GM19239 (cell line): ENCODE measurements at places on chromosomes 1 and 21.

DNA sequence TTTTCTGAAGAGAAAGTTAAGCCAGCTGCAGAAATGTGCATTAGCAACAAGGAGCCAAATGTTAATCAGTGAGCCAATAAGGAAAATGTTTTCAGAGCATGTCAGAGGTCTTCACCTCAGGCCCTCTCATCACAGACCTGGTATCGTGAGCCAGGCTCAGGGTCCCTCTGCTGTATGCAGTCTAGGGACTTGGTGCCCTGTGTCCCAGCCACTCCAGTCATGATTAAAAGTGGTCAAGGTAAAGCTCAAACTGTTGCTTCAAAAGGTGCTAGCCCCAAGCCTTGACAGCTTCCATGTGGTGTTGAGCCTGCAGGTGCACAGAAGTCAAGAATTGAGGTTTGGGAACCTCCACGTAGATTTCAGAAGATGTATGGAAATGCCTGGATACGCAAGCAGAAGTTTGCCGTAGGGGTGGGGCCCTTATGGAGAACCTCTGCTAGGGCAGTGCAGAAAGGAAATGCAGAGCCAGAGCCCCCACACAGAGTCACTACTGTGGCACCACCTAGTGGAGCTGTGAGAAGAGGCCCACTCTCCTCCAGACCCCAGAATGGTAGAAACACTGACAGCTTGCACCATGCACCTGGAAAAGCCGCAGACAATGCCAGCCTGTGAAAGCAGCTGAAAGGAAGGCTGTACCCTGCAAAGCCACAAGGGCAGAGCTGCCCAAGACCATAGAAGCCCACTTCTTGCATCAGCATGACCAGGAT is 1128.7 kb downstream of the AMY1C start:
- DNase-seq, result no peak

DNA sequence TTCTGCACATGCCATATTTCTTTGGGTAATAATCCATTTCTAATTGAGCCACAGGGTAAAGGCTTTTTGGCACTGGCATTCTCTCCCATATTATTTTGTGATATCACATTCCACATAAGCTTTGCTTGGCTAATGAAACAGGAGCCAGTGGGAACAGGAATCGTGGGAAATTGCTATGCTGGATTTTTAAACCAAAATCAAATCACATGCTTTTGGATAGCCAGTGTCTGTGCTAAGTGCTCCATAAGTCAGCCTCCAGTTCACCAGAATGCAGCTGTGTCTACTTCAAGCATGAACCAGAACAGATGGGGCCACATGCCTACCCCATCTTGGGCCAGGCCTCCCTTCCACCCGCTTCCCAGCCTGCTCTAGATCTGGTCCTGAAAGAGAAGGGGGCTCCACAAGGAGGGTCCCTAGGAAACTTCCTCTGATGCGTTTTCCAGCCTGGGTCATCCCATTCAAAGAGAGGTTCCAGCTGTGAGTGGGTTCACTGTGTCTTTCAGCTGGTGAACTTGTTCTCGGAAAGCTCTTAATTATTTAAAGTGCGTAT is 131.2 kb upstream of the COA6 start:
- no peak for DNase-seq

DNA sequence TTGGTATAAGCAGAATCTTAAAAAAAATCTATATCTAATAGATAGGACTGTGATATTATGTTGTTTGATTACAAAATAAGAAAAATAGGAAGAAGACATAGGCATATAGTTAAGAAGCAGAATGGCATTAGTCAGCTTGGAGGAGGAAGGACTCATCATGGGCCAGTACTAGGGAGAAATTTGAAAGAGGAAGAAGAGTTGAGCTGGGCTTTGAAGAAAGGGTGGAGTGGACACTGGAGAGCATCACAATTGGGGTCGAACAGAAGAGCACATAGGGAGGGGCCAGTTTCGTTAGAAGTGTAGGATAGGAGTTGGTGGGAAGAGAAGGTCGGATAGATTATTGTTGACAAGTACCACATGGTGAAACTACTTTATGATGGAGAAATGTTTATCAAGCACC is 129.3 kb downstream of the CACHD1 start:
- no peak for DNase-seq

DNA sequence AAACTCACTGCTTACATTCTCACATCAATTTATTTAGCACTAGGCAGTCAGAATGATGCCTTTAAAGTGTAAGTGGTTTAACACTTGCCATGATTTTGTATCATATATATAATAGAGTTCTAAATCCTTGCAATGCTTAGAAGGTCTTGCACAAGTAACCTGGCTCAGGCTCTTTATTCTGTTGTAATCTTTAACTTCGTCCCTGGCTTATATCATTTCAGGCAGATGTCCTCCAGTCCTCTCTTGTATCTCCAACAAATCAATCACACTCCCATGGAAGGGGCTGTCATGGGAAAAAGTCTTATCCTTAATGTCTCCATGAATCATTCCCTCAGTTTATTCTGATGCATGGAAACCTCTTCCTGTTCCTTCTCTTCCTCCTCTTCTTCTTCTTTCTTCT is 841.6 kb upstream of the B3GALT2 start:
- DNase-seq, result no peak

DNA sequence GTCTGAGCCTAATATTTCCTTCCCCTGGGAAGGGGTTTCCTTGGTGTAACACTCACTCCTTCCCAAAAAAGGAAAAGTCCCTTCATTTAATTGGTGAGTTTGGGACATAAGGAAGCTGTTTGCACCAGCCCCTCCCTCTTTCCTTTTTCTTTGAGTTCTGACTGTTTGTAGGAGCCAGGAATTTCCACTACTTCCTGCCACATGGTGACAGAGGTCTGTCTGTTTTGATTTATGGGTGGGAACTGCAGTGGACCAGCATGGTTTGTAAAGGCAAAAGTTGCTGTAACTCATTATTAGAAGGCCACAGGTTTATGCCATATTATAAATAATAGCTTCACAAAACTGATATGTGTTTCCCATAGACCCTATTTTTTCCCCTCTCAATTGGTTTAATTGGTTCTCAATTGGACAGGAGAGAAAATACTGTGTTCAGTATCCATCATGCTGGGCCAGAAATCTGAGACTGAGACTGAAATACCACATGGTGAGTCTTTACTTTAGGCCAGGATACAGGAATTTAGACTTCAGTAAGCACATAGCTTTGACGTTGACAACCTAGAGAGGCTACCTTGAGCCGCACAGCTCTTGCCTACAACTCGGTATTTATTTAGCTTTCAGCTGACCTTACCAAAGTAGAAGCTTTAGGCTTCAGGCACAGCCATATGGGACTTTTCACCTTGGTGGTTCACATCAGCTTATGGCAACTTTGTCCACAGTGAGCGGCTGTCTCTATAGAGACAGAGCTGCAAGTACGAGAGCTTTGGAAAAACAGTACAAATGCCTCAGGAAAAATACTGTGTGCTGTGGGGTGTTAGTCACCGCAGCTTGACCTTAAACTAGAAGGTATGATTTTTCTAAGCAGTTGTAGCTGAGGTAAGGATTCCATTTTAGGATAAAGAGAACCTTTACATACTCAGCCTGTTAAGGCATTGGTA is 40.0 kb upstream of the RGS7 start:
- no peak for DNase-seq

DNA sequence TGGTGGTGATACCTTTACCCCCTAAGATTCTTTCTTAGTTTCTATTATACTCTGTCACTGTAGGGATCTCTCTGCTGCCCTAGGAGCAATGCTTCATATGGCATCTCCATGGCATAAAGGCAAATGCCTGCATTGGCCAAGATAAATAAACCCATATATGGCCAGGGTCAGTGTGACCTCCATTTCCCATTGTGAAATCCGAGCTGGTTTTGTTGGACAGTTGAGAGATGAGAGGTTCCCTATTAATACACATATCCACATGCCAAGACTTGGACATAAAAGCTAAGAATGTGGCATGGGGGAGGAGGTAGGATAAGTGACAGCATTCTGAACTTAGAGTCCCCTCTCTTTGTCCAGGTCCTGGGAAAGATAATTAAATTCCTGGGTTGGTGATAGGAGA is 1.4 kb downstream of the TPM3 start:
- no peak for DNase-seq

DNA sequence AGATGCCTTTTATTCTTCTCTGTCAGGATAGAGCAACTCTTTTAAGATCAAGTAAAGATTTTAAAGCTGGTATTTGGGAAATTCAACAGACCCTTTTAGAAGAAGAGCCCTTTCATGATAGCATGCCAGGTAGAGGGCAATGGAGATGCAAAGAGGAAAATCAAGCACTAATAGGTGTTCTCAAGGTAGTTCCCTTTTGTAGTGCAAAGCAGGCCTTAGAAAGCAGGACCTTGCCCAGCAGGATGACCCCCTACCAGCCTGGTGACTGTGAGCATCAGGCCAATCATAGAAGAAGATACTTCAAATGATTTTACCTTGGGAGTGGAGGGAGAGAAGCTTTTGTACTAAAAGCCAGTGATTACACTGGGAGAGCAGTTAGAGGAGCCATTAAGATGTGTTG is 381.4 kb upstream of the ZRANB2 start:
- no peak for DNase-seq

DNA sequence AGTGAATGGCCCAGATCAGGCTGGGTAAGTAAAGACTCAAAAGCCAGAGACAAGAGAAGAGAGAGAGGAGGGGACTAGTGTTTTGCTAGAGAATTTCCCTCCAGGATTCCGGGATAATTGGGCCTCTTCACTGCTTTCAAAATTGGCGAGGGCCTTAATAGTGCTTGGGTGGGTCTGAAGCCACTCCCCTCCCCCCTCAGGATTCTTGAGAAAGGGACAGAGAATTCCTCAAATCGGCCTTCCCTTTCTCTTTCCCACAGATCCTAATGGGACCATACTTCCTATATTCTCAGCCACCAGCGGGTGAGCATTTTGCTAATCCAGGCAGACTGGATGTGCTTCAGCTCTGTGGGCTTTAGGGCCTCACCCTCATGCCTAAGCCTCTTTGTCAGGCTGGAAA is 11.9 kb downstream of the SFN start:
- DNase-seq, result no peak

- no peak for DNase-seq
Observed at GRCh38 chr1:66206563-66207144, 327.3 kb upstream of the SGIP1 start.

DNA sequence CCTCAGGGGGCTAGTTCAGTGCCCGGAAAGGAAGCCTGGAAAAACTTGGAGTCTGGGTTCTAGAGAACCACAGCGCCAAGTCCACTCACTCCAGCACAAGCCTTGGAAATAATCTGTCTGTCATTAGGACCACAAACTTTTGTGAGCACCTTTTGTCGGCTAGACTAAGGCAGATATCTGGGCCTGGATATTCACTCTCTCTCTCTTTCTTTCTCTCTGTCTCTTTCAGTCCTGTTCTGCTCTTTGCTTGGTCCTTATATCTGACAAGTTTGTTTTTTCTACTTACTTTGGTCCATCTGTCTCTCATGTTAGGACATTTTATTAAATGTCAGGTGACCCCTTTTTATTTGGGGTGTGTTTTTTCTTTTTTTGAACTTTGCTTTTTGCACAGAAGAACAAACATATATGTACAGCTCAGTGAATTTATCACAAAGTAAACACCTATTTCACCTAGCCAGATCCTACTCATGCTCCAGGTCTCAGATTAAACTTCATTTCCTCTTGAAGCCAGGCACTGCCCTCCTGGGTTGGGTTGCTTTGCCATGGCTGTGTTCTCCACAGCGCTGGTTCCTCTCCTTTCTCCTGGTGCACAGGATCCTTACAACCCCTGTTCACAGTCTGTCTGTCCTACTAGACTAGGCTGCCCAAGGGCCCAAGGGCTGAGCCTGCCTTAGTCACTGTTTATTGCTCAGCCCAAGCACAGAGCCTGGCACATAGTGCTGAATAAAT is 40.8 kb downstream of the TCEANC2 start:
- DNase-seq, result no peak

- DNase-seq, result no peak
Observed at GRCh38 chr1:204376465-204376864, 16.7 kb upstream of the PLEKHA6 start.

GRCh38 chr1:100862591-100862990 is 32.1 kb downstream of the EXTL2 start:
- no peak for DNase-seq

GRCh38 chr21:29091033-29091432 is 17.6 kb upstream of the CCT8 start:
- no peak for DNase-seq

DNA sequence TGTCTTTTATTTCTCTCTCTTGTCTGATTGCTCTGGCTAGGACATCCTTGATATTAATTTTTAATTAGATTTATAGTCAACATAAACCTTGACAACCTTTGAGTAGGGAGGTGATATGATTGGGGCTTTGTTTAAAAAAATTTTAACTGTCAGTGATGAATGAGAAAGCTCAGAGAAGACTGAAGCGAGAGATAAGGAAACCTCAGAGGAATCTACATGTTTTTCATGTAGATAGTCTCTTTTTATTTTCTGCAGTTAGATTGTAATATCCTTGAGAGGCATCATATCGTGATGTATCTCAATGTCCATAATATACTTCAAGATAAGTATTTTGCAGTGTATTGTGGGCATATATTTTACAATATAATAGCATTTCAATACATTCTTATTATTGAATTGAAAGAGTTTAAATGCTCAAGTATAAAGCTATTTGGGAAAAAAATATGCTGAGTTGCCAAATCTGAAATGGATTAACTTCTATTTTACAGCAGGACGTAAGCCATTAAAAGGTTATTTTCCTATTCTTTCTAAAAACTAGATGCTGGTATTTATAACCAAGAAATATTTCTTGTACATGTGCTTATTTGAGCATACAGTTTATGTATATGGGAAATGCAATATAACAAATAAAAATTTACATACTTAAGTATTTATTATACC is 802.4 kb upstream of the ADGRL4 start:
- no peak for DNase-seq

DNA sequence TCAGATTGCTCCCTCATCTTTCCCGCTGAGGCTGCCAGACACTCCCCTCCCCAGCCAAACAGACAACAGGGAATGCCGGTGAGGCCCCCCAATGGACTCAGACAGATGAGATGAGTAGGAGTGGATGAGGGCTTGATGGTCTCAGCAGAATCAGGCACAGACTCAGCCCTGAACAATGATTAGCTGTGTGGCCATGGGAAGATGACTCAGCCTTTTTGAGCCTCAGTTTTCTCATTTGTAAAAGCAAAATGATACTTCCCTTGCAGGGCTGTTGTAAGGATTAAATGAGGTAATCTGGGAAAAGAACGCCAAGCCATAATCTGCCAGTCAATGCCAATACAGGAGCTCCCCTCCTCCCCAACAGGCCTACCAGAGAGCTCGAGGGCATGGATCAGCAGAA is 12.4 kb downstream of the C1orf198 start:
- no peak for DNase-seq

- DNase-seq, result no peak
Observed at GRCh38 chr1:103779932-103780331, 30.2 kb downstream of the AMY1C start.
